ENCODE measurements at places on chromosomes 2 and 18.
A peak's percentile ranks its signal among the peaks of the same experiment; 100 is the strongest.

GRCh38 chr2:57552885-57553284 is 493.7 kb upstream of the VRK2 start:
- no peak for DNase-seq

DNA sequence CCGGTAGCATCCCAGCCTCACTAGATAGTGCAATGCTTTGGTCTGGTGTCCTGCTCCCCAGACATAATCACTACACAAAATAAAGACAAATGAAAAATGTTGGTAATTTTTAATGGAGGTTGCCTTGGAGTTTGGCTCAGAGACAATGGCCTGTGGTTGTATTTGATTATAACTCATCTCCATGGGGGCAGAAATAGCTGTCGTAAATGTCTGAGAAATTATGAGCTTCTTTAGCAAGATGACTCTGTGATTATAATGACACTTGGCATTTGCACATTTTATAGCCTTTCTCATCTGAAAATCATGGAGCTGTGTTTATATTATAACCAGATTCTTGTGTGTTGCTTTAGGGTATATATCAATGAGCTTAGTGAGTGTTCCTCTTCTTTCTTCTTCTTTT is 1779.7 kb upstream of the CELF4 start:
- DNase-seq = no peak

GRCh38 chr2:208142925-208143799 is 2.8 kb downstream of the CRYGB start:
- no peak for DNase-seq

- no peak for DNase-seq
These were observed 26.8 kb downstream of the SULT1C2 start for GRCh38 chr2:108315444-108315934.

GRCh38 chr18:34494359-34494696 is 215.8 kb upstream of the DTNA start:
- DNase-seq = no peak

DNA sequence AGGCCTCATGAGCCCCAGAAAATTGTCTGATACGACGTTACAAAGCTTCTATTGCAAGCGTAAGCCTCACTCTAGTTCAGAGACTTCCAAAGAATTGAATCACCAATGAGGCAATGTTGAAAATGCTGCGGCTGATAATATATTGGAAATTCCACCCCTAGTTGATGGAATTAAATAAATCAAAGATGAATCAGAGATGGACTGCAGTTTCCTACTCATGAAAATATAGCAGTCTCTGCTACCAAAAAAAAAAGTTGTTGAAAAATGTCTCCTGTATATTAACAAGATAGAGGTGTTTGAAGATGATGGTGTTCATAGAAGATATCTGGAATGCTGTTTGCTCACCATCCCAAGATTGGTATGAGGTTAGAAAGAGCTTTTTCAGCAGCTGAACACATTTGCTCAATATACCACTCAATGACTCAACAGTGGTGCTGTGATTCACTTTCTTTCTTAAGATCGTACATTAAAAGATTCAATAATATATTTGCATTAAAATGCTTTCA is 99.8 kb upstream of the ARHGAP28 start:
- no peak for DNase-seq

GRCh38 chr2:70261501-70261900 is 3.6 kb downstream of the PCYOX1 start:
- DNase-seq = no peak

GRCh38 chr2:9474361-9475057 is at the start of gene IAH1:
TSS of gene IAH1 (plus strand) at chr2:9474551. CDS start at chr2:9474567, 16 bp downstream.
- peak; percentile 40 for DNase-seq

DNA sequence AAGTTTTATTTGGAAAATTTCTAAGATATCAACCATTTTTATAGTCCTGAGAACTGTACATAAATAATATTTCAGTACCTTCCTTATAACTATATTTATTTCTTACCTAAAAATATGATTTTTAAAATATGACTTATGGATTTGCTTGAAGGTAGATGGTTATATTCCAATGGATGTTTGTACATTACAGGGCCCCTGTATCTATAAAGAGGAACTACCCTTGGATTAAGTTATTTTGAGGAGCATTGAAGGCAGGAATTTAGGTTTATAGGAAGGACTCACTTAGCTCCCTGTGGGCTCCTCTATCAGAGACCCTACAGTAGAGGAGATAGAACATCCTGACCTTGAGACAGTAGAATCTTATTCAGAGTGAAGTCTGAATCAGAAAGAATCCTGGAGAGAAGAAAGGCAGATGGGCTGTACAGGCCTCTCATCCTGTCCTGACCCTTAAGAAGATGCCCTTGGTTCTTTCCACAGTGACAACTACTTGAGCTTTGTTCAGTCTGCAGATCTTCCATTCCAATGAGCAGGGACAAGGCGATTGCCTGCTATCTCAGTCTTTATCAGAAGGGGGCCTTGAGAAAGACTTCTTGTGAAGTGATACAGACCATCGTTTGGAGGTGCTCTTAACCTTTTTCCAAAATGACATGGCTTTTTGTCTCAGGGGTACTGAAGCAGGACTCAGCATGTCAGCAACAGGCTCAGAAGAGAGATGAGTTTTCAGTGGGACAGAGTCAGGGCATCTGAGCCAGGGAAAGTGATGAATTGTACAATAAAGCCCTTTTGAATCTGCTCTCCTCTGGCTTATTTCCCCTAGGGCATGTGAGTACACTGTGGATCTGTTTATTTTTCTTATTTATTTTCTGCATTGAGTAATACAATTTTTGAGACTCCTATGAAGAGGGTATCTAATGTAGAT is 20.9 kb downstream of the OXER1 start:
- DNase-seq = no peak

DNA sequence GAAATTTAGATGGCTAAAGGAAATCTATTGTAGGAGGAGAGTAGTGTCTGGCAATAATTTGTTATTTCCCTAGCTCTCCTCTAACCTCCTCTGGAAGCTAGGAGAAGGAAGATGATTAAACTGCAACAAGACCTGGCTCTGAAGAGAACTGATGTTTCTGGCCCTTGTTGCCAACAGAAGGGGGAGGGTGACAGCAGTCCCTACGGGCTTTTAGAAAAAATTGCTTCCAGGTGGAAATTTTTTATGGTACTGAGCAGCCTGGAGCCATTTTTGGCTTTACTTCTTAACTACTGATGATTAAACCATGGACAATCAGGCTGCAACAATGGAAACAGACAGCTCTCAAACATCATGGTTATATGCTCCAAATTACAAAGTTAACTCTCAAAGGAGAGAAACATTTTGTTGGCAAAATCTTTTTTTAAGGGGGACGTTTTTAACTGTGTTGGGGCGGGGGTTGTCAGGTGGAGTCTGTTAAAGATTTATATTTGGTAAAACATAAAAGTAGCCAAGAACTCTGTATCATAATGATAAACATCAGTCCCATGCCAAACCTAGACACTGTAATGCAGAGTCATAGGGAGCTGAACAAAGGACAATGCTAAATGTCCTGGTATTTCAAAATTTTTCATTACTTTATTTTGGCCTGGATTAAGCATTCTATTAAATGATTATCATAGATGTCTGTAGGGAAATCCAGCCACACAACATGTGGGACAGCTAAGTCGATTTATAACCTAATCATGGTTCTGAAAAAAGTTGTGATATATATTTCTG is 70.0 kb downstream of the EXOC6B start:
- DNase-seq = no peak

- no peak for DNase-seq
These were observed 129.0 kb upstream of the ZEB2 start for GRCh38 chr2:144648837-144649465.

- DNase-seq = no peak
These were observed 28.4 kb downstream of the FBXO48 start for GRCh38 chr2:68438455-68439303.

- DNase-seq = peak; percentile 31
These were observed 1.2 kb upstream of the AFTPH start for GRCh38 chr2:64522843-64523428.

- no peak for DNase-seq
These were observed 17.7 kb downstream of the SPDYA start for GRCh38 chr2:28828382-28828781.

- DNase-seq = no peak
These were observed 40.8 kb upstream of the FRZB start for GRCh38 chr2:182907081-182907830.

- DNase-seq = no peak
These were observed 40.8 kb upstream of the ROCK2 start for GRCh38 chr2:11385216-11385615.

GRCh38 chr2:203823173-203823572 is 44.4 kb upstream of the CTLA4 start:
- no peak for DNase-seq

DNA sequence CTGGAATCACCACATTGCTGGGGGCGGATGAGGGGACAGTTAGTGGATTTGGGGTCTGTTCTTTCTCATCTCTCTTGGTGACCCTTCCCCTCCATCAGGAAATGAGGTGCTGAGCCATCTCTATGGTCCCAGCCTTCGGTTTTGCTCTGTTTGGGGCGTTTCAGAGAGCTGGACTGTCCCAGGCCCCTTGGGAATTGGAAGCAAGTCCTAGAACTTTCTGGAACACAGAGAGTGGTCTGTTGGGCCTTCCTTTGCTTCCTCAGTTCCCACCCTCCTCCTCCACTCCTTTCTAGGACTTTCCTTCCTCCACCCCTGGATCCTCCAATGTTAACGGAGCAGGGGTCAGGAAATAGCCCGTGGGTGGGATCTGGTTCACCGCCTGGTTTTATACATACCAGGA is 17.0 kb downstream of the RRM2 start:
- no peak for DNase-seq

GRCh38 chr2:155382776-155383175 is 684.3 kb downstream of the KCNJ3 start:
- DNase-seq = no peak

GRCh38 chr2:187194049-187194448 is 254.0 kb downstream of the CALCRL start:
- DNase-seq = no peak
